Stomach (tissue), 19 donors: ENCODE measurements at places on chromosomes 11 and 22. TPM values are rescaled to one million over a fixed set of nuclear protein-coding genes. Genes with fewer than 3 reads are reported as not detected.

GRCh38 chr11:14254533-14255237 lies 104.3 kb downstream of the RRAS2 start:
- no peak for DNase-seq

Gene CLTCL1
- 4.1 TPM for total RNA-seq

GRCh38 chr11:127962416-127962815 lies 624.9 kb downstream of the ETS1 start:
- DNase-seq, result no peak

DNA sequence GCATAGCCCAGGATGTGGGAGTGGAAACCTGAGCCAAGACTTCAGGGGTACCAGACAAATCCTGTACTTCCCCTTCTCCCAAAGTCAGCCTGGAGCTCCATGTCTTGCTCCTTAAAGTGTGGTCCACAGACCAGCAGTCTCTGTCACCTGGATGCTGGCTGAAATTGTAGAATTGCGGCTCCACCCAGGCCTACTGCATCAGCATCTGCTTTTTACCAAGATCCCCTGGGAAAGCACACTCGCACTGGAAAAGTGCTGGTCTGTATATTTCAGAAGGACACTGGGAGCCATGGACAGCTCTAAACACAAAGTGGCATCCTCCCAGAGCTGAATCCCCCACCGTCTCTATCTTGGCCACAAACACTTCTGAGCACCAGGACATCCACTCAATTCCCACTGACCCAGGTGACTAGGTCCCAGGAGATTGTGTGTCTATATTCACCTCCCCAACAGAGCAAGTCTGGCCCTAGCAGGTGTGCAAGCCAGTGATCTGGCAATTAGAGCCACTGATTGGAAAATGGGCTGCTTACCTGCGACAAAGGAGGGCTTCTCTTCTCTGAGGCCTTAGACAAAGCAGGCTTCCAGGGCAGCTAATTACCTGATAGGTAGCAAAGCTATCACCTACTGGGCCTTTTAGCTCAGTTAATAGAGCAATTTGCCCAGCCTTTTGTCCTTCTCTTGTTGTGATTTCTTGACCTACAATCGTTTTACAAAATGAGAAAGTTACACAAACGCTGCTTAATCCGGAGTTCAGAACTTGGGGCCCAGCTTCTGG lies 443.3 kb downstream of the MN1 start:
- DNase-seq, result no peak

Gene TRIM29
- not detected for total RNA-seq

DNA sequence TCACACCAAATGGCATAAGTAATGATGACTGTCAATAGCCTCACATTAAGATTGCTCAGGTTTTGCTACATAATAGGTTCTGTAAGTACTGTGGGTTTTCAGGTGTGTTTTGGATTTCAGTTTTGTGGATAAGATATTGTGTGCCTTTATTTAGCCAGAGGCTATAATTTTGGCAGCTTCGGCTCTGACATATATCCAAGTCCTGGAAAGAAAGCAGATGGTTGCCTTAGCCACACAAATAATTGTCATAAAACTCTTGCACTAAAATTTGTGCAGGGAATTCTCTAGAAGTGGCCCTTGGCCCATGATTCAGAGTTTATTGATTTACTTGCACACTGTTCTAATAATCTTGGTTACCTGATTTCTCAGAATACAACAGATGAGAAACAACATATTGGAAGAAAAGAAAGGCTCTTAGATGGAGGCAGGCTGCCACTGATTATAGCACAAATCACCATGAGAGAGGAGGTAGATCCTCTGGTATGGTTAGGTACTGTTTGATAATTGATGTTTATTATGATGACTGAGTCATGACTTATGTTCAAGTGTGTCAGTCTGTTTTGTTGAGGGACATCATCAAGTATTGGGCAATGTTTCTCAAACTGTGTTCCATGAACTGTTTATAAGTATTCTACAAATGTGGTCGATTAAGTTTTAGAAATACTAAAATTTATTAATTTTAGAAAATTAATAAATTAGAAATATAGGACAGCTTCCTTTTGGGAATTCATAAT lies 9.6 kb downstream of the REXO2 start:
- DNase-seq, result no peak

Gene BEST1
- total RNA-seq, result 27.4 TPM

- no peak for DNase-seq
Observed at GRCh38 chr11:76120513-76121101, 85.7 kb downstream of the WNT11 start.

DNA sequence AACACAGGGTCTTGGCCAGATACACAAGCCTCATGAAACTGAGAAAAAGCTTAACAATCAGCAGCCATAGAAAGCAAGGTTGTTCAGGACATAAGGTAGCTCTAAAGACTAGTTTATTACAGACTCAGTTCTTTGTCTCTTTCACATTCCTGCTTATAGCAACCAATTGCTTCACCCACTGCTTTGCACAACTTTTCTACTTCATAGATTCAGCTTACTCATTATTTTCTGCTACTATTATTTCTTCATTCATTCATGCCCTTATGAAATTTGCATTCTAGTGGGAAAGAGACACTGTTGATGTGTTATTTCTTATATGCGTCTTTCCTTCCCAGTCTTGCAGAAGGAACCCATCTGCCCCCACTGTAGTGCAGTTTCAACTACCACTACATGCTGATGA lies 4.7 kb downstream of the CCDC34 start:
- DNase-seq, result no peak

DNA sequence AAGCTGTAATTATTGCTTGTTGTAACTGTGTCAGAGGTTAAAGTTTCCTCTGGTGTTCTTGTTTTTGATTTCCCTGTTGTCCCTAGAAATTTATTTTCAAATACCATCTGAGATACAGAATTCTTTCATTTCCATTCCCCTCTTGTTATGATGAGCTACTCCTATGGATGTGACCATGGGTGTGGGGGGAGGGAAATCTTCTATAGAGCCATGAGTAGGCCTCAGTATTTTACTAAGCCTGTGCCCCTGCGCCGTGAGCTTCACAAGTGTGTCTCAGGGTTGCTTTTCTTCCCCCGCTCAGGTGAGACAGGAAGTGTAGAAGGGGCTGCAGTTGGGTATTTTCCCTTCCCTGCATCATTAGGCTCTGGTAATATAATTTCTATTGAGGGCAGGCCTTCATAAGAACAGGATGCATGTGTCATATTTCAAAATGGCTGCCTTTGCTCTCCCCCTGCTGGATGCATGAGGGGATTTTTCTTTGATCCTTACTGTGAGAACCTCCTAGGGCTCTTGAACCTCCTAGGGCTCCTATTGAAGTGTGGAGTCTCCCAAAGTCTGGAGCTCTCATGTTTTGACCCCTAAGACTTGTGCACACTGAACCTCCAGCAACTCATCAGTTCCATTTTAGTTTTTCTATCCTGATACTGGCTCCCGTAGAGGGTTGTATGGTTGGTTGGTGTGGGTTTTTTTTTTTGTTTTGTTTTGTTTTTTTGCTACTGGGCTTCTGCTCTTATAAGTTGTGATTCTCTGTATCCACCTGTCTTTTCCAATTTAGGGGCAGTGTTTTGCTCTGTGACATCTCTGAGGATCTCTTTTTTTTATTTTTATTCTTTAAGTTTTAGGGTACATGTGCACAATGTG lies 658.2 kb downstream of the NTM start:
- peak; percentile 28 for DNase-seq

GRCh38 chr11:67079065-67079705 lies 22.5 kb downstream of the RHOD start:
- no peak for DNase-seq

- no peak for DNase-seq
Observed at GRCh38 chr11:64456509-64457320, 97.8 kb downstream of the RPS6KA4 start.

Gene CCDC188
- 3.6 TPM for total RNA-seq

DNA sequence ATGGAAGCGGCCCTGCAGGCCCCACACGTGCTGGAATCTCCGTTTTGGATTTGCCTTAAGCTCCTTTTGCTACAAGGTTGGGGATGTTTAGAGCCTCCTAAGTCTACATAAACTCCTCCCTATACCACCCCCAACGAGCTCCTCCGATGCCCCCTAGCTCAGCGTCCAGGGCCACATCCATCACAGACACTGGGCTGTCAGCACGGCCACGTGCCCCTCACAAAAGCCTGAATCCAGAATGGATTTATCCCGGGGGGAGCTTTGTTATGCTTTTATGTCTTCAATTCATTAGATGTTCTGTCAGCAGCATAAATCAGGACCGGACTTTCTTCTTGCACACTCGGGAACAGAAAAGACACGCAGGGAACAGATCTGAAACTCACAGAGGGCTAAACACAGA lies 52.6 kb upstream of the CD82 start:
- no peak for DNase-seq

- DNase-seq, result no peak
Observed at GRCh38 chr11:106105986-106106385, 28.5 kb downstream of the AASDHPPT start.

- no peak for DNase-seq
Observed at GRCh38 chr22:39868741-39869140, 24.8 kb downstream of the ENTHD1 start.

DNA sequence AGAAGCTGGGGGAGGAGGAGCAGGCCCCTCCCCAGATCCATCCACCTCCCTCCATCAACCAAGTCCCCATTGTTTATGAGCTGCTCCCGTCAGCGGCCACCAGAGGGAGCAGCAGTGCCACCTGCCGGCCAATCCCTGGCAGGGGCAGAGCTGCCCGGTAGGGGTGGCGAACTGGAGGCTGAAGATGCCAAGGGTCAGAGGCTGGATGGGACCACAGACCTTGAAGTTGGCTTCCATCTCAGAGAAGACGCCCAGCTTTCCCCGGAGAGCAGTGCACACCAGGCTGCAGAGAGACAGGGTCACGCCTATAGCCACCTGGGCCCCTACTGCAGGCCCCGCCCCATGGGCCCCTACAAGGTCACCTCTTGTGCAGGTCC lies 3.6 kb downstream of the FIBP start:
- DNase-seq, result peak; percentile 83

DNA sequence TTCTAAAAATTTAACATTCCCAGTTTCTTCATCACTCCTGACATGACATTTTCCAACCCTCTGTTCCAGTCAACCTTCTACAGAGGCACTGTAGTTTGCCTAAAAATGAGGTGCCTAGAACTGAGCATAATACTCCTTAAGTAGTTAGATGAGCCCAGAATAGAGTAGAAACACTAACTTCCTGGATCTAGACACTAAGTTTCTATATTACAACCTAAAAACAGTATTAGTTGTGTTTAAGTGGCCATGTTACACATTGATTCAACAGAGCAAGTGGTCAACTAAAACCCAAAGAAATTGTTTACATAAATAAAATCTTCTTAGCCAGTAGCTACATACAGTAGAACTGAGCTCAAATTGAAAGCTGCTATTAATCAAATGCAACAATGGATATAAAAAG lies 1.3 kb downstream of the HPS5 start:
- no peak for DNase-seq

Gene P2RY2
- 13.3 TPM for total RNA-seq

- DNase-seq, result no peak
Observed at GRCh38 chr11:31240340-31240904, 129.1 kb downstream of the DCDC1 start.

- DNase-seq, result no peak
Observed at GRCh38 chr11:111680486-111681175, 78.4 kb downstream of the SIK2 start.

DNA sequence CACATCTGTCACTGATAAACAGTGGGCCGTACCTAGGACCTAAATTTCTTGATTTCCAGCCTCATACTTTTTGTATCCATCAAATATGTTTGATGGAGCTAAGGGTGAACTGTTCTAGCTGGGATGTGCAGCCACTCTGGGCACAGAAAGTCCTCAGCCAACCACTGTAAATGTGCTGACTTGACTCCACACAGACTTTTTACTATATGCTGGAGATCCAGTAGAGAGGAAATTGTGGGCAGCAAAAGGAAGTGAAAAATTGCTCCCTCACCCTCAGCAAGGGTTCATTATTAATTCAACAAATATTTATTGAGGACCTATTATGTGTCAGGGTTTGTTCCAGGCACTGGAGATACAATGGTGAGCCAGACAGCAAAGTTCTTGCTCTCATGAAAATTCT lies 54.2 kb upstream of the AMPD3 start:
- DNase-seq, result no peak

Gene CASP5
- not detected for total RNA-seq

- no peak for DNase-seq
Observed at GRCh38 chr11:541433-541885, 4.1 kb downstream of the LRRC56 start.

Gene MS4A6E
- total RNA-seq, result not detected

GRCh38 chr11:104956528-104956927 lies 11.8 kb downstream of the CASP4 start:
- DNase-seq, result no peak

Gene NR1H3
- 36.6 TPM for total RNA-seq

DNA sequence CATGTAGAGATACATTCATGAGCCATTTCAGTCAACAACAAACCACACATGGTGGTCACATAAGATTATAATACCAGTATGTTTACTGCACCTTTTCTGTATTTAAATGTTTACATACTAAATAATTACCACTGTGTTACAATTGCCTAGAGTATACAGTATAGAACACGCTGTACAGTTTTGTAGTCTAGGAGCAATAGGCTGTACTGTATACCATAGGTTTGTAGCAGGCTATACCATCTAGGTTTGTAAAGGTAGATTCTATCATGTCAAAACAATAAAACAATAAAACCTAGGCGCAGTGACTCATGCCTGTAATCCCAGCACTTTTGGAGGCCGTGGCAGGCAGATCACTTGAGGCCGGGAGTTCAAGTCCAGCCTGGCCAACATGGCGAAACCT lies 1.1 kb downstream of the TRIM48 start:
- DNase-seq, result no peak

Gene OLFML1
- total RNA-seq, result not detected

- peak; percentile 34 for DNase-seq
Observed at GRCh38 chr11:106457727-106458126, 380.3 kb downstream of the AASDHPPT start.

GRCh38 chr11:114308689-114309089 lies 12.5 kb downstream of the NNMT start:
- no peak for DNase-seq

GRCh38 chr11:64101461-64101860 lies 64.5 kb downstream of the MACROD1 start:
- DNase-seq, result no peak

Gene CCDC81
- total RNA-seq, result not detected

- DNase-seq, result peak; percentile 84
Observed at GRCh38 chr11:1693327-1694063, 3.5 kb upstream of the KRTAP5-6 start.
